T-helper 17 cell (primary cell): ENCODE measurements at places on chromosomes 1 and 21.

GRCh38 chr21:40714536-40714935, 132.4 kb downstream of the DSCAM start:
- no peak for DNase-seq

DNA sequence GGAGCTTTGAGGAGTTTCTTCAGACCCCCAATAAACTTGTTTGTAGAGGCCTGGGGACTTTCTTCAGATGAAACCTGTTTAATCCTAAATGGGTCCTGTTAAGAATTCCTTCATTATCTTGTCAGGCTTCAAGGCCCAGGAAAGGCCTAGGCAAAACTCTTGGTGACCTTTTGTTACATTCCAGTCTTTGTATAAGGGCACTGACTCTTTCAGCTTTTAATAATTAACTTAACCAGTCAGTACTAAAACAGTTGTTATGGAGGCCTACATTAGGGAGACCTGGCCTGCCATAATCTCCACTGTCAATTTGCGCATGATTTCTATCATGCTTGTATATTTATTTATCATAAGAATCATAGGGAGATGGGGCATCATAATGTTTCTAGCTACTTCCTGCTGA, 110.2 kb downstream of the FCRL5 start:
- no peak for DNase-seq

DNA sequence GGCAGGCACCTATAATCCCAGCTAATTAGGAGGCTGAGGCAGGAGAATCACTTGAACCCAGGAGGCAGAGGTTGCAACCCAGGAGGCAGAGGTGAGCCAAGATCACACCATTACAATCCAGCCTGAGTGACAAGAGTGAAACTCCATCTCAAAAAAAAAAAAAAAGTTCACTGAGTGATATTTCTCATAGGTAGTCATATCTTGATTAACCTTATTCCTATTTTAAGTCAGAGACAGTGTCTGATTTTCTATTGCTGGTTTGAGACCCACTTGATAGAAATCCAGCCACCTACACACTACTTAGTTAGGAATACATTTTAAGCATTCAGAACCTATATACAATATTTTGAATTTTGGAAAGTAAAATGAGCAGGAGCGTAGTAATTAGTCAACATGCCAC, 357.4 kb upstream of the ADGRL2 start:
- DNase-seq: no peak

- DNase-seq: no peak
Measured at GRCh38 chr1:232899839-232900238, 50.6 kb upstream of the NTPCR start.

DNA sequence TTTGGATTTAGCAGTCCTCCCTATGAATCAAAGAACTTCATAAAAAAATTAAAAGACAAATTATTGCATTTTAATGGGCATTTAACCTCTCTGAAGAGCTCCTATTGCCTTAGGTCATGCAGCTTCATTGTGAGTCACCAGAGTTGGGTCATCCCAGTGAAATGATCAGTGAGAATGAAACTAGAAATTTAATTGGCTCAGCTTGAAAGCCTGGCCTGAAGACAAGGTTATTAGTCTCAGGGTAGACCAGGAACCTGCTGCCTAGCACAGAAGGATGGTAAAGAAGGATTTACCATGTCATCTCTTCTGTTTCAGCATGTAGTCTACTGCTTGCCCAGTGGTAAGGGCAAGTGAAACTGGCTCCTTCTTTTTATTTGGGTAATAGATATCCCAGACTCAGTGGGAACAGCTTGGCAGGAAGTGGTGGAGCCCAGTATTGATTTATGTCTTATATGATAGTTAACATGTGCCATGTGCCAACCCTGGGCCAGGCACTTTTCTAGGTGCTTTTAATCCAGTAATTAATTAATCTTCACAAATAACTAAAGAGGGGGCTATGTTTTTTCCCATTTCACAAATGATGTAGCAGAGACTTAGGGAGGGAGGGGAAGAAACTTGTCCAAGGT, 23.6 kb downstream of the LAMC2 start:
- no peak for DNase-seq

- no peak for DNase-seq
Measured at GRCh38 chr21:33247599-33247998, 17.9 kb downstream of the IFNAR2 start.

- no peak for DNase-seq
Measured at GRCh38 chr1:236550961-236551851, 27.4 kb downstream of the LGALS8 start.

DNA sequence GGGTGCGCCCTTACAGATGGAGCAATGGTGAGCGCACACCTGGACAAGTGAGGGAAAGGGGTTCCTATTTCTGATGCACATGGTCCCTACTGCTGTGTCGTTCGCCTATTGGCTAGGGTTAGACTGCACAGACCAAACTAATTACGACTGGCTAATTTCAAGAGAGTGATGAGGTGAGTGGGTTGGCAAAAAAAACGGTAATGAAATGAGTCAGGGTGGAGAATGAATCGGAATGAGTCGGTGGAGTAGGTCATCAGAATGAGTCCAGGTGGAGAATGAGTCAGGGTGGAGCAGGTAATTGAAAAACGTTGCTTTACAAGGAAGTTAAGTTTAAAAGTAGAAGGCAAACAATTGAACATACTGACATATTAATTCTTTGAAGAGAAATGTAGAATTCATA, 79.8 kb downstream of the WDR4 start:
- no peak for DNase-seq

DNA sequence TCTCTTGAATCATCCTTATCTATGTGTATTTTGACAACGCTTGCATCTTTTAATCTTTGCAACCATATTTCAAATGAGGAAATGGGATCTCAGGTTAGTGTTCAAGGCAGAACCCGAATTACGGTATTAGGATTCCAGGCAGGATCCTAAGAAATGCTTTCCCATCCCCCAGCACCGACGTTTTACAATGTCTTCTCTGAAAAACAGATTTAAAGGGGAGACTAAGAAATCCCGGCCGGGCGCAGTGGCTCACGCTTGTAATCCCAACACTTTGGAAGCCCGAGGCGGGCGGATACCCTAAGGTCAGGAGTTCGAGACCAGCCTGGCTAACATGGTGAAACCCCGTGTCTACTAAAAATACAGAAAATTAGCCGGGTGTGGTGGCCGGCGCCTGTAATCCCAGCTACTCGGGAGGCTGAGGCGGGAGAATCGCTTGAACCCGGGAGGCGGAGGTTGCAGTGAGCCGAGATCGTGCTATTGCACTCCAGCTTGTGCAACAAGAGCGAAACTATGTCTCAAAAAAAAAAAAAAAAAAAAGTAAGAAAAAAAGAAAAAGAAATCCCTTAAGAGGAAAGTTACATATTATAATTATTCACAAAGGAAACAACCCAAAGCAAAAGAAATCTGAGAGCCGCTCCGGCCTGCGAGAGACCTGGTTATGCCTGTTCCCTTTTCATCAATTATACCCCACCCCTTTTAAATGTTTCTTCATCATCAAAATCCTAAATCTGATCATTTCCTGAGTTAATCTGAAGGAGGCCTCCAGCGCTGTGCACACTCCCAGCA, 801 bp upstream of the GORAB start:
- no peak for DNase-seq
